Memory B cell (primary cell): ENCODE measurements at places on chromosomes 16 and 17.

GRCh38 chr17:76951375-76951905 is 83.2 kb downstream of the MGAT5B start:
- no peak for DNase-seq

DNA sequence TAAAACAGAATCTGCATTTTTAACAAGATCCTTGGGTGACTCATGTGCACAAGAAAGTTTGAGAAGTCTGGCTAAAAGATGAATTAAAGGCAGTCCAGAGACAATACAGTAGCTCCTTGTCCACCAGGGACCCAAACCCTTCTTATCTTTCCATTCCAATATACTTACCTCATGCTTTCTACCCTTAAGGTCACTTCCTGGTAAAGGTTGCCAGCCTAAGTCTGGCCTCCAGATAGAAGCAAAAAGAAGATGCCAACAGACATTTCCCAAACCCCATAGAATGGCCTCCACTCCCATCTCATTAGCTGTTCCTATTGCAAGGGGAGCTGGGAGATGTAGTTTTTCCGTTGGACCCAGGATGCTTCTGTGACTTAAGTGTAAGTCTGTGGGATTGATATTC is 101.4 kb upstream of the XYLT1 start:
- DNase-seq = no peak

DNA sequence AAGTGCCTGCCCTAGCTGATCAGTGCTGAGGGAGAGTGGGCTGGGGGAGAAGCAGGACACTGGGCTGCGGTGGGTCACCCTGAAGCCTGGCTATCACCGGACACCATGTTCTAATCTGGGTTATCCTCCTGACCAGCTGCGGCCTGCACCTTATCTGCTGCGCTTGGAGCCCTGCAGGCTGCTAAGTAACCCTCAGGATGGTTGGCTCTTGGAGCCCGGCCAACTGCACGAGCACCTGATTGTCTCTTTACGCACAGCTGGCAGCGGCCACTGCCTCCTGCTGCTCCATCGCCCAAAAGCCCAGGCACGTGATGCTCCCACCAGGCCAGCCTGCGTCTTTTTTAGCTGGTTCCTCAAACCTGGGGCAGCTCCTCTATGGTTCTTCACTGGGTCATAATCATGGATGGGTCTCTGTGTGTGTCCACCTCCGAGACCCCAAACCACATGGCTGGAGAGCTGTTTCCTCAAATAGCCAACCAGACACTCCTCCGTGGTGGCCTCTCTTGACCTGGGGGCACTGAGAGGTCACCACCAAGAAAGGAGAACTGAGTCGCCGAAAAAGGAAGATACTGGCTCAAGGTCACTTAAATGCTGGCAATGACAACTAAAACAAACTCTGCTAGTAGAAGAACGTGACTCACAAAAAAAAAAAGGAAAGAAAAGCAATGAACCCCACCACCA is 21.7 kb downstream of the SPHK1 start:
- DNase-seq = no peak

DNA sequence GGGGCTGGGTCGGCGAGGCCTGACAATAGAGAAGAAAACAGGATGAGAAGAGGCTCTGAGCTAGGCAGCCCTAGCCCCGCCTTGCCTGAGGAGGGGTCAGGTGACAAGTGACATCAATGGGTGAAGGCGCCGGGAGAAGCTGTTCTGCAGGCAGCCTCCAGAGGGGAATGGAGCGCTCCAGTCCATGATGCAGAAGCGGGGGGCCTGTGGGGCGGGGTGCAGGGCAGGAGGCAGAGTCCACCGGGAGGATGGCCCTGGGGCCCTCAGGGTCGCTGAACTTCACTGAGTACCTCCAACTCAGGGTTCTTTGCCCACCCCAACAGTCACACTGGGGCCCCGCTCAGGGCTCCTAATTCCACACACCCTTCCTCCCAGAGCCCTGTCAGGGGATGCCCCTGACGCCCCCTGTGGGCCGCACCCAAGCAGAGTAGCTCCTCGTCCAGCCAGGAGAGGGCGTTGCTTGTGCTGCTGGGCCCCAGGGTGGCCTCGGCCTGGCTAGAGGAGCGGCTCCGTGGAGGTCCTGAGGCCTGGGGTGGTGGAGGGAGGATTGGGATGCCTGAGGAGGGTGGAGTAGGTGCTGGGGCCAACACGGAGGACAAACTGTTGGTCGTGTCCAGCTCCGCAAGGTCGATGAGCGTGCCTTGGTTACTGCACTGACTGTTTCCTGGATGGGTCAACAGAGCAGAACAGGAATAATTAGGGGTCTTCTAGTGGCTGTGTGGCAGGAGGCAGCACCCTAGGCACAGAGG is 20.8 kb downstream of the GGA3 start:
- no peak for DNase-seq

GRCh38 chr16:50681021-50681885 is at the start of gene SNX20:
Gene SNX20 (minus strand): TSS chr16:50681312. CDS start chr16:50677526, 3,786 bp downstream.
- DNase-seq = peak; percentile 61

DNA sequence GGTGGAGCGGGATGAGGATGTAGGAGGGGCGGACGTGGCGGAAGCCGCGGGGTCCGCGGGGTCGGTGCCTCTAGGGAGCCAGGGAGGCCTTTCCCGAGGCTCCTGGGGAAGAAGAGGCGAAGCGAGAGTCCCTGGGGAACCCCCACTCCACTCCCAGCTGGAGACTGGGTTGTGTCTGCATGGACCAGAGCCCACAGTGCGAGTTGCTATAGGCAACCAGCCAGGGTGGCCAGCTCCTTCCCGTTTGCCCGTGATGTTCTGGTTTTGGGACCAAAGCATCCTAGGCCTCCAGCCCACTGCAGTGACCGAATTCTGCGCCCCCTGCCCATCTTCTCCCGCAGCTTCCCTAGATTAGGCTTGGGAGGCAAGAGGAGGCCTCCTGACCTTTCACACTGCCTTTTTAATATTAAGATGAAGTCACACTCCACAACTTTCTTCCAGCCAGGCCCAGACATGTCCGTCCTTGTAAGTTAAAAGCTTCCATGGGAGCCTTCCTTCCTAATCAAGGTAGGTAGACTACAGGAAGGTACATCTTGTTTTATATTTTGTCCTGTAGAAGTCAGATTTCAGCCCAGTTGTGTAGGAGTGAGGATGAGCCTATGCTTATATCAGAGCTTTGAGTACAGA is 469 bp downstream of the AMZ2 start:
- DNase-seq = no peak

DNA sequence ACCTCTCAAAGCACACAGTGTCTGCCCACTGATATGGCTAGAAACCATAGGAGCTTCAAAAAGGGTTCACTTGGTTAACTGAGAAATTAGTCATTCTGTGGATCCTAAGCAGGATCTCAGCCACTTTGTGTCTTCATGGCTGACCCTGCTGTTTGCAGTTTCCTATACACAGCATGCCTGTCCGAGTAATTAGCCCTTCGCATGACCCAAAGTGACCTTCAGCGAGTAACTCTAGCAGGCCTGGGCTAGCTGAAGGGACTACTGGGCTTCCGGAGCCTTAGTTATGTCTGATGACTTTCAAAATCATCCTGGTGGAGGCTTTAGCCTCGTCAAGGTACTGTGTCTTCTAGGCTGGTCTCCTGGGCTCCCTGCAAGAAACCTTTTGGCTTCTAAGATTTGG is 28.9 kb upstream of the FBXW10B start:
- no peak for DNase-seq

GRCh38 chr17:17096438-17097178 is 54.4 kb downstream of the MPRIP start:
- no peak for DNase-seq

DNA sequence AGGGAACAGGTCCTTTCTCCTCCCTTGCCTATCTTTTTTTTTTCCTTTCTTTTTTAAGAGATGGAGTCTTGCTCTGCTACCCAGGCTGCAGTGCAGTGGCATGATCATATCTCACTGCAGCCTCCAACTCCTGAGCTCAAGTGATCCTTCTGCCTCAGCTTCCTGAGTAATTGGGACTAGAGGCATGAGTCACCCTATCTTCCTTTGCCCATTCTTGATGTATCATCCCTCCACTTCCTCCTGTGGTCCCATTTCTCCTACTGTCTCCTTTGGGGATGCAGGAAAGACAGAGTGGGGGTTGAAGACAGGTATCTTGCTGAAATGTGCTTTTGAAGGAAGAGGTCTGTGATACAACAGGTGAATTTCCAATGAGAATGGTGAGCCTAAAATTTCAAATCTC is 5.5 kb downstream of the MYO19 start:
- DNase-seq = no peak

- no peak for DNase-seq
Measured at GRCh38 chr16:69465881-69466280, 41.5 kb downstream of the CYB5B start.

DNA sequence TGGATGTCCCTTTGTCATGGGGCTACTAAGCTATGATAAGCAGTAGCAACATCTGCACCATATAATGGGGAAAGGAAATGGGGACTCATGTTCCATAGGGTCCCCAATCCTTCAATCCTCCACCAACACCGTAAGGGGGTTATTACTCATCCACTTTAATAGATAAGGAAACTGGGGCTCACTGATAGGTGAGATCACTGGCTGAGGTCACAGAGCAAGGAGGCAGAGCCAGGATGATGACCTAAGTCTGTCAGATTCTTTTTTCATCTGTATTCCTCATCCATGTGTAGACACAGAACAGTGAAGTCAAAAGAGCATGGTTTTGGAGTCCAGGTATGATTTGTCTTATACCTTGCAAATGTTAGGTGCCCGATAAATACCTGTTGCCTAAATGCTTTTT is 10.5 kb upstream of the ADAMTS18 start:
- no peak for DNase-seq

DNA sequence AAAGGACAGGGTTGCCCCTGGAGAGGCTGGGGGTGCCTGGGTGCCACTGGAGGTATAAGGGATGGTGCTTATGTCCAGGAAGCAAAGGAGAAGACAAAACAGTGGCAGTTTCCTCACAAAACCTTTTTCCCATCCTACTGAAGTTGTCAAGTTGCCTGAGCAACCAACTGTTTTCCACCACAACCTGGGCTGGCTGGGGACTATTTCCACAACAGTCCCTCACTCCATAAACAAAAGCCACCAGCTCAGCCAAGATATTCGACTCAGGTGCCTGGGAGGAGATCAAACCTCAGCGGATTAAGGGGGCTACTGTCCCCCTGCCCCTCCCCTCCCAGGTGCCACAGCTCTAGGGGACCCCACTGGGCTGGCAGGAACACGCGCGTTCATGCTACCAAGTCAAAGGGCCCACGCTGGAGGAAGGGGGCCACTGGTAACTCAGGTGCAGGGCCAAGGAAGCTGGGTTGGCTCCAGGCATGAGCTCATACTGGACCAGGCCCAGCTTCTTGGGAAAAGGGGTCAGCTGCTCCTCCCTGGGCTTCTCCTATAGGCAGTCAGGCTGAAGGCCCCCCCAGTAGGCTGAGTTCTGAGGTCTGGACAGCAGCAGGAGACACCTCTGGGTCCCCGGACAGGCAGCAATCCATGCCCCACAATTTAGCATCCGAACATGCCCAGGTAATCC is 45.7 kb upstream of the MRPS23 start:
- no peak for DNase-seq

- DNase-seq = no peak
Measured at GRCh38 chr16:65782611-65783600, 583.6 kb upstream of the CDH5 start.

- no peak for DNase-seq
Measured at GRCh38 chr17:71741836-71742235, 379.0 kb upstream of the SOX9 start.

- no peak for DNase-seq
Measured at GRCh38 chr17:6135996-6136395, 65.8 kb downstream of the WSCD1 start.

GRCh38 chr17:49180303-49180702 is 30.1 kb downstream of the GNGT2 start:
- peak; percentile 56 for DNase-seq

- DNase-seq = no peak
Measured at GRCh38 chr17:1232786-1233185, 37.5 kb upstream of the BHLHA9 start.

DNA sequence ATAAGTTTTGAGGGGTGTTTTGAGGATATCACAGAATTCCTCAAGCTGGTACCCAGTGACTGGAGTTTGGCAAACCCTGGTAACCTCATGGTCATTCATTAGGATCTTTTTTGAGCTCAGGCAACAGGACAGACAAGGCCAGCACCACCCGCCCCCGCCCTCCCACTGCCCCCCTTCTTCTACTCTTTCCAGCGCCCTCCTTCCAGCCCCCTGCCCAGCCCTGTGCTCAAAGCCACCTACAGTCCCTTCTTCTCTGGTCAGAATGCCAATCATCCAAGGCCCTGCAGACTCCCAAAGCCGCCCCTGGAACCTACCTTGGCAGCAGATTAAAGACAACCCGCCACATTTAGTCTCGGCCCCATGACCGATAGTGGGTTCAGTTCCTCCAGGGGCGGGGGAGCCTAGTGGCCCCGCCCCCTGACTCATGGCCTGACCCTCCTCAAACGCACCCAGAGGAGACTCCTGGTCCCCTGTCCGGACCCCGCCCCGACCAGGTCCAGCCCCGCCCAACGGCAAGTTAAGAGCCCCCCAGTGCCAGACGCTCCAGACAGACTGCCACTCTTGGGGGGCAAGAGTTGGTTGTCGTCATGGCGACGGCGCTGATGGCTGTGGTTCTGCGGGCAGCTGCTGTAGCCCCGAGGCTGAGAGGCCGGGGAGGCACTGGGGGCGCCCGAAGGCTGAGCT is at the start of gene NAGS:
Gene NAGS, plus strand, starts transcription at position 546 of the 684 bp plus-strand sequence. Its CDS starts 42 bp downstream, at position 588.
- DNase-seq = no peak

DNA sequence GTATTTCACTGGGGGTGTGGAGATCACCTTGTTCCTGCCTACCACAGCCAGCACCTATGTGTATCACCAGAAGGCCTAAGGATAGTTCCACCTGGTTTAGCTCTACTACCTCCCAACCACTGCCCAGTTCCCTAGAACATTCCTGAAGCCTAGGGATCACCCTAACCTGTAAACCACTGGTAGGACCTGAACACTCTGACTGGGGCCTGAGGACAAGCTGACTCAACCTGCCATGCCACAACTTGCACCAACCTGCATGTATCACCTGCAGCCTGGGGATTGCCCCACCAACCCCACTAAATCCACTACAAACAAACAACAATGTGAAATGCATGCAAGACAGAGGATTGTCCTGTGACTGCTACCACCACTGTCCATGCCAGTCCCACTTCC is 128.1 kb downstream of the KIF2B start:
- DNase-seq = no peak

DNA sequence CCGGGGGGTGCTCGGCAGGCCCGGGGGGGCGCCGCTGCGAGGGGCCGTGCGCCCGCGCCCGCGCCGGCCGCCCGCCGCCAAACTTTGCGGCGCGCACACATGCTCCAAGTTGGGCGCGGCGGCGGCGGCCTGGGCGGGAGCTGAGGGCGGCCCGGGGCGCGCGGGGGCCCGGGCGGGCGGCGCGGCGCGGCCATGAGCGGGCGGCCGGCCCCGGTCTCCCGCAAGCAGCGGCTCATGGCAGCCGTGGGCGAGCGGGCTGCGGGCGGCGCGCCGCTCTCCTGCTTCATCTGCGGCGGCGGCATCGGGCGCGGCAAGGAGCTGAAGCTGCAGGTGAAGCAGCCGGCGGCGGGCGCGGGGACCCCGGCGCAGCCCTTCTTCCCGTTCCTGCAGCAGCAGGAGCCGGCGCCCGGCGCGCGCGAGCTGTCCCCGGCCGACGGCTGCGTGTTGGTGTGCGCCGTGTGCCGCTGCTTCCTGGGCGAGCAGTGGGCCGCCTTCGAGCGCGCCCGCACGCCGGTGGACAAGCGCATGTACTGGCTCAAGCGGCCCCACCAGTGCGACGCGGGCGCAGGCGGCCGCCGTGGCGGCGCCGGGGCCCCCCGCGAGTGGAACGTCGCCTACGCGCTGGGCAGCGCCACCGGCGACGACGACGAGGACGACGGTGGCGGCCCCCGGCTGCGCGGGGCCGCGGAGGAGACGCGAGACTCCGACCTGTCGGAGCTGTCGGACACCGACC is 57.2 kb upstream of the CIBAR2 start:
- DNase-seq = no peak

- no peak for DNase-seq
Measured at GRCh38 chr17:28141313-28141712, 98.8 kb downstream of the NLK start.
